Natural killer cell treated with Interleukin-12 subunit alpha and Interleukin-12 subunit beta and Interleukin-15 and Interleukin-18, amount 100 ng/mL, for 72 hours (primary cell): ENCODE measurements at places on chromosomes 16 and 17. TPM values are rescaled to one million over a fixed set of nuclear protein-coding genes. Genes with fewer than 3 reads are reported as not detected.
A peak's percentile ranks its signal among the peaks of the same experiment; 100 is the strongest.

DNA sequence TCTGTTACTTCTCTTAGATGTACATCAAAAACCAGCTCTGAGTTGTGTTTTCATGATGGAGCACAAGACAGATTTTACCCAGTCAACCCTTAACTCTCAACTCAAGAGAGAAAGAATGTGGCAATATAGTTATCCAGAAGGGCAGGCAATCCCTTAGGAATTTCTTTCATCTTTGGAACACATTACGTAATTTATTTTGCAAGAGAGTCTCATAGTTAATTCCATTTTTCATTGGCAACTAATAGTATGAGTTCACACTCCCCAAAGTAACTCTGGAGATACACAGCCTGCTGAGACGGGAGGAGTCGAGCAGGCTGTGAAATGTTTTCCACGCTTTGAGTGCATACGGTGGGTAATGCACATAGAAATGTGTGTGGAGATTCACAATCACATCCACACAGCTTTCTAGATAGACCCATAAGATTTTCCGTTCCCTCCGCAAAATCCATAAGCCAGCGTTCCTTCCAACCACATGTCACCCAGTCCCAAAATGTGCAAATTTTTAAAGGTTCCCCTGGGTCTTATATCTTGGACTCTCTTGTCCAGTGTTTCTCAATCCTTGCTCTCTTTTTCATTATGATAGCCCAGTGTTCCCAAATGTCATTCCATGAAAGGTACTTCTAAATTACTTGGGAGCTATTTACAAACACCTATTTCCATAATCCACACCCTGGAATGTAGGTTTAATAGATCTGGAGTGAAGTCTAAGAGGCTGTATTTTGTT lies 8.4 kb upstream of the CDRT4 start:
- no peak for DNase-seq

GRCh38 chr16:27720731-27721530 lies 171.0 kb downstream of the KATNIP start:
- DNase-seq = no peak

The SLC38A8 gene
- total RNA-seq = not detected

GRCh38 chr16:67470359-67470758 lies 10.6 kb downstream of the ATP6V0D1 start:
- DNase-seq = no peak

DNA sequence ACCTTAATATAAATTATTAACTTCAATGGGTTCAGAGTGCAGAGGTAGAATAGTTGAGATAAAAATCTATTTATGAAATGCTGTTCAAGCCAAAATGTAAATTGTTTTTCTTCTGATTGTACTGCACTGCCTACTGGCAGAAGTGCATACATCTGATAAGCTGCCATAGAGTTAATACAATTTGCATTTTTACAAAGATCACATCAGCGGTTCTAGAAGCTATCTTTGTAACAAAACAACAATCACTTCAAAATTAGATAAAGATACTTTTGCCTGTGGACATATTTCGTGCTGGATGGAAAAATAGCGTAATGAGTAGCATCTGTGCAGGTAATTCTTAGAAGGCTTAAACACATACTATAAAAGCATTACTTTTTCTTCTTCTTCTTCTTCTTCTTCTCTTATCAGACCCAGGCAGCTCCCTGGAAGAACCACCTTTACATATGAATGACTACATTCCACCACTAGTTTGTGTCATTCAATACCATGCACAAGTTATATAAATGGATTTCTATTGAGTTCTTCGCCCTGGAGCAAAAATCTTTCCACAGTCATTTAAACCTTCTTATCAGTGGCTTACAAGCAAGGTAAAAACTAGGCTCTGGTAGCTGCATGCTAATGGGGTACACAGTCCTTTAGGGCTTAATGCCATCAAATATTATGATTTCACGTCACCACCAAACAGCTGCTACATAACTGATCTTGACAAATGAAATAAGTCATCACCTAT lies 47.0 kb downstream of the SYNRG start:
- DNase-seq = no peak

DNA sequence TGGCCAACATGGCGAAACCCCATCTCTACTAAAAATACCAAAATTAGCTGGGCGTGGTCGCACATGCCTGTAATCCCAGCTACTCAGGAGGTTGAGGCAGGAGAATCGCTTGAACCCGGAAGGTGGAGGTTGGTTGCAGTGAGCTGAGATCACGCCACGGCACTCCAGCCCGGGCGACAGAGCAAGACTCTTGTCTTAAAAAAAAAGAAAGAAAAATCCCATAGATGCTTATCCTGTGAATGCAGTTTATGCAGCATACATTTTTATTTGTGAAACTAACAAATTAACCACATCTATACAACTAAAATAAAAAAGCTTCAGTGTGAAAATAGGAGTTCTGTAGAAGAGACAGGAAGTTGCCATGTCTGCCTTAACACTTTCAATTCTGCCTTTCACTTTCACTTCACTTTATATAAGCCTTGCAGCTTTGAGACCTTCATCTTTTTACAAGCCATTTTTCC lies 7.1 kb downstream of the IGSF6 start:
- no peak for DNase-seq

GRCh38 chr16:15879255-15879811 lies 9.1 kb downstream of the CEP20 start:
- no peak for DNase-seq

GRCh38 chr16:4071686-4072561 lies 44.3 kb downstream of the ADCY9 start:
- no peak for DNase-seq

DNA sequence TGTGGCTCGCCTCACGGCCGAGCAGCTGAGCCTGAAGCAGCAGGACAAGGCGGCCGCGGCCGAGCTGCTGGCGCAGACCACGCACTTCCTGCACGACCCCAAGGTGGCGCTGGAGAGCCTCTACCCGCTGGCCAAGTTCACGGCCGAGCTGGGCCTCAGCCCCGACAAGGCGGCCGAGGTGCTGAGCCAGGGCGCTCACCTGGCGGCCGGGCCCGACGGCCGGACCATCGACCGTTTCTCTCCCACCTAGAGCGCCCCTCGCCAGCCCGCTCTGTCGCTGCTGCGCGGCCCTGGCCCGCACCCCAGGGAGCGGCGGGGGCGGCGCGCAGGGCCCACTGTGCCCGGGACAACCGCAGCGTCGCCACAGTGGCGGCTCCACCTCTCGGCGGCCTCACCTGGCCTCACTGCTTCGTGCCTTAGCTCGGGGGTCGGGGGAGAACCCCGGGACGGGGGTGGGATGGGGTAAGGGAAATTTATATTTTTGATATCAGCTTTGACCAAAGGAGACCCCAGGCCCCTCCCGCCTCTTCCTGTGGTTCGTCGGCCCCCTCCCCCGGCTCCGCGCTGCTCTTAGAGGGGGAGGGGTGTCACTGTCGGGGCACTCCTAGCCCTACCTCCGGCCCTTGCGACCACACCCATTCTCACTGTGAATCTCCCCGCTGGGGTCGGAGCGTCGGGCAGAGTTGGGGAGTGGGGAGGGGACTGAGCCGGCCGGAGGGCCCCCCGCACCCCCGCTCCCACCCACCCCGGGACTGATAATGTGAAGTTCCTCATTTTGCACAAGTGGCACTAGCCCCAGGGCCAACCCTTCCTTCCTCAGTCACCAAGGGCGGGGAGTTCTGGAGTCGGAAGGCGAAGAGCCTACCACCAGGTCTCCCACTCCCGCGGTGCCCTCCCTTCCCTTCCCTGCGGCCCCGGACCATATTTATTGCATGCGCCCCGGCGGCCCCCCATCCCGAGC lies 4.0 kb downstream of the HIC1 start:
- DNase-seq = peak; percentile 79

- DNase-seq = no peak
Observed at GRCh38 chr16:81511371-81511770, 66.8 kb downstream of the CMIP start.

The FOXO3B gene
- total RNA-seq = 9.6 TPM
